ENCODE measurements at places on chromosomes 1 and 21. TPM values are rescaled to one million over a fixed set of nuclear protein-coding genes. Genes with fewer than 3 reads are reported as not detected.

The SELP gene
- 3.0 TPM for total RNA-seq

GRCh38 chr1:41864471-41865040 is 54.2 kb downstream of the HIVEP3 start:
- no peak for DNase-seq

DNA sequence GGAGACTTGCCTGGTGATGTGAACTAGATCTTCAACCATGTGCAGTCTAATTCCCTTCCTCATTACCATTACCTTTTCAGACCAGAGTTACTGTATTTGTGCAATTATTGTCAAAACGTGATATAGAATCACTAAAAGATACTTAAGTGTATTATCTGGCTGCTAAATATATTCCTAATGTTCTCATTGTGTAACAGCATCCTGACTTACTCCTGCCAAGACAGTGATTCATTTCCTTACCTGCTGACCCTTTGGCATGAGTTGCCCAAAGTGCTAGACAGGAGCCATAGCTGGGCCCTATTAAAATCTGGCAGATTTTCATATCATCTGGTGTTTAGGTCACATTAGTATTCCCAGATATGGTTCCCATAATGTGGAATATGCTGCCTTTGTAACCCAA is 598.3 kb upstream of the CAMK1G start:
- DNase-seq = no peak

The FOXD3 gene
- total RNA-seq = 0.27 TPM

The DTL gene
- total RNA-seq = 4.1 TPM

GRCh38 chr1:45545019-45545493 is 5.6 kb upstream of the AKR1A1 start:
- no peak for DNase-seq

The ELAPOR1 gene
- total RNA-seq = 96.7 TPM

DNA sequence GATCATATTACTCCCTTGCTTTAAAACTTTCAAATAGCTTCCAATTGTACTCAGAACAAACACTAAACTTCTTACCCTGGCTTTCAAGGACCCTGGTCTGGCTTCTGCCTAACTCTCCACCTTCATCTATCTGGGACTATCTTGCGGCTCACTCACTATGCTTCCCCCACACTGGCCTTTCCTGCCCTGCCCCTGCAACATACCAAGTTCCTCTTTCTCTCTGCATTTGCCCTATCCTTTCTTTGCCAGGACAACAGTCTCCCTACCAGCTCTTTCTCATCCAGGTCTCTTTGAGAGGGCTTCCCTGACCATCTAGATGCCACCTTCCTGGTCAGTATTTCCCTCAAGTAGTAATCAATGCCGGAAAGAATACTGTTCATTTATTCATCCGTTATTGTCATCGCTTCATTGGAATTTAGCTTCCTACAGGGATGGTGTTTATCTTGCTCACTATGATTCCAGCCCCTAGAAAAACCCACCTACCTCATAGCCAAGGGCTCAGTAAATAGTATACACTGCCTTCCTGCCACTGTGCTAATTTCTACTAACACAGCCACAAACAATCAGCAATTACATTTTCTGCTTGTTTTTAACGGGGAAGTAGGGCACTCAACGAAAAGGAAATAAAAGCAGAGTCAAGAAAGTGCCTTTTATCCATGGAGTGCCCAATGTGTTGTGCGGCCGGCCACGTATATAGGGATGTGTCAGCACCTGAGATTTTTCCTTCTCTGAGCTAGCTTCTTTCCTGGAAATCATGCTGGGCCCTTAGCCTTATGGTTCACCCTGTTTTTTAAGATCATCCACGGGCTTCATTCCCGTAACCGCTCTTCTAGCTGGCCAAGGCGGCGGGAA is 521 bp upstream of the CDC7 start:
- DNase-seq = no peak

The TTLL7 gene
- total RNA-seq = 2.8 TPM

The MORC3 gene
- total RNA-seq = 29.7 TPM

DNA sequence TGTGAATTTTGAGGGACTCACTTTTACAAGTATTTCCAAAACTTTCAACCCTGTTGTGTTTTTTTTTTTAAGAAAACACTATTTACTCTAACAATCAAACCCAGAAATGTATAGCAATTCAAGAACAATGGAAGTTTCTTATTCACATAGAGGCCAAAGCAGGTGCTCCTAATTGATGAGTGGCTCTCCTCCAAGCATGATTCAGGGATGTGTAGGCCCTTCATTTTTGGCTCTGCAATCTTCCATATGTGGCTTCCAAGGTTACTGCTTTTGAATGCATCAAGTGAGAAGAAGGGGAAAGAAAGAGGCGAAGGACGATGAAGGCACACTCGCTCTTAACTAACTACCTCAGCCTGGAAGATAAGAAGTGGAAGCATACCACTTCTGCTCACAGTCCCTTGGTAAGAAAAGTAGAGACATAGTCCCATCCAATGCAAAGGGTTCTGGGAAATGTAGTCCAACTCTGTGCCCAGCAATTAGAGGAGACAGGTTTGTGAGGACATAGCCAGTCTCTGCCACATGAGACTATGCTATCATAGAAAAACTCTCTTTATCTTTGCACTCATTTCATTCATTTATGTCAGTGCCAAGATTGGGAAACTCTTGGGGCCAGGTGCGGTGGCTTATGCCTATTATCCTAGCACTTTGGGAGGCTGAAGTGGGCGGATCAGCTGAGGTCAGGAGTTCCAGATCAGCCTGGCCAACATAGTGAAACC is 46.0 kb downstream of the OPTC start:
- DNase-seq = no peak

- no peak for DNase-seq
Measured at GRCh38 chr1:234976861-234977680, 151.6 kb downstream of the TOMM20 start.

GRCh38 chr1:65581119-65581518 is 160.7 kb downstream of the LEPR start:
- DNase-seq = no peak

DNA sequence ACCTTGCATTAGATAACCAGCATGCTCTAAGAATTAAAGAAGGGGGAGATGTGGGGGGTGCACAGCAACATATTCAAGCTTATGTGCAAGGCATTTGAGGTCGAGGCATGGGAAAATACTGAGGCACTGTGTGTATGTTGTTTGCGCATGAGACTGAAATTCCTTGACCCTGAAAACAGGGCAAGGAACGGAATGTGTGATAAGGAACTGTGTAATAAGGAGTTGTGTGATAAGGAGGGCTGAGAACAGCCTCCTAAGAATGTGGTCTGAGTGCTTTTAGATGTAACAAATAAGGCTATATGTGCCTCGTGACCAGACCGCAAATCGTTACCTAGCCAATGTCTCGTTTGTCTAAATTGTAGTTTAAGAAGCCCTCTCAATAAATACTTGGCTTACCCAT is 26.5 kb upstream of the ITLN1 start:
- no peak for DNase-seq

The SH2D5 gene
- 0.15 TPM for total RNA-seq

The CLDN8 gene
- total RNA-seq = 65.7 TPM

The SLC5A9 gene
- 3.5 TPM for total RNA-seq

DNA sequence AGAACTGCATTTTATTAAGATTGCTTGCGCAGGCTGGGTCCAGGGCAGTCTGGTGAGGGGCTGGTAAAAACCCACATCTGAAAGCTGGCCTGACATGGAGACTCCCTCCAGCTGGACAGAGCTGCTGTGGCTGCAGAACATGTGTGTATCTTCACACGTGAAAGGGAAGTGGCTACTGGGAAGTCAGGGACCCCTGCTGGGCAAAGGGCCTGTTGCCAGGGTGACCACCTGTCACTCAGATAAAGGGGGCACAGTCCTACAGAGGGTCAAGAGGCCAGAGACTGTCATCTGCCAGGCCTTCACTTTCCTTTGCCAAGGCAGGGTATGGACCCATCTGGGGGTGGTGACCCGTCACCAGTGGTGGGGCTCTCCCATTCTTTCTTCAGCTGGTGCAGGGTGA is 17.5 kb downstream of the NKAIN1 start:
- DNase-seq = no peak

- DNase-seq = peak; percentile 31
Measured at GRCh38 chr1:45299981-45300668, 26.6 kb upstream of the HPDL start.

DNA sequence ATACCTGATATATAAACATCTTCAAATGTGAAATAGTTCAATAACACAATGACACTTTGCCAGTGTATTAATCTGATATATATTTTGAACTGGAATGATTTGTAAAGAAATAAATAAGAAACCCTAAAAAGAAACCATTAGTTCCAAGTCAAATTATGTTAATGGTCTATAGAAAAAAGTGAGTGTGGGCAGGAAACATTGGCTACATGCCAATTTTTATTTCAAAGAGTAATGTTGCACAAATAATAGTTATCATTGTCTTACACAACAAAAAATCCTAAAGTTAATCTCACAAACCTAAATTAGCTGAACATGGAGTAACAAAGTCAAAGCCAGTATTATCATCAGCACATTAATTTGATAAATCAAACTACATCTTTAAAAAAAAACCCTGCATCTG is 37.9 kb upstream of the BATF3 start:
- no peak for DNase-seq

The IRF2BP2 gene
- total RNA-seq = 176 TPM

GRCh38 chr1:111837393-111837792 is 81.7 kb downstream of the DDX20 start:
- DNase-seq = no peak

The ATAD3C gene
- 0.87 TPM for total RNA-seq

DNA sequence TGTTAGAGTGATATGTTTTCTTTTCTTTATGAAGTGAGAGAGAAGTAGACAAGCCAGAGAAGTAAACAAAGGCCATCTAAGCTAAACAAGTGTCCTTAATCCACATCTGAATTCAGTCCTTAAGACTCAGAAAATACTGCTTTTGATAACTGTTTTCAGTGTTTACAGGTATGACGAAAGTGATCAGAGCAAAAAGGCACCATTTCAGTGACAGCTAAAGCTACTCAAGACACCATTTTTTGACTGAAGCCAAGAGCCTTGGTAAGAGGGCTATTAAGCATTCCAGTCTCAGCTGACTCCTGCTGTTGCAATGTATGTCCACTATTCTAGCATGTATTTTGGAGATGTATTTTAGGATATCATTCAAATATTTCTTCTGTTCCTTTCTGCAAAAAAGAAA is 4.1 kb downstream of the KMO start:
- no peak for DNase-seq

- DNase-seq = peak; percentile 6
Measured at GRCh38 chr1:74010206-74010605, 187.8 kb downstream of the LRRIQ3 start.

GRCh38 chr1:172895050-172895460 is 155.7 kb downstream of the TNFSF18 start:
- DNase-seq = no peak

- no peak for DNase-seq
Measured at GRCh38 chr1:12565966-12566352, 52.1 kb downstream of the DHRS3 start.

The C8B gene
- not detected for total RNA-seq

The TRAF5 gene
- total RNA-seq = 15.0 TPM

DNA sequence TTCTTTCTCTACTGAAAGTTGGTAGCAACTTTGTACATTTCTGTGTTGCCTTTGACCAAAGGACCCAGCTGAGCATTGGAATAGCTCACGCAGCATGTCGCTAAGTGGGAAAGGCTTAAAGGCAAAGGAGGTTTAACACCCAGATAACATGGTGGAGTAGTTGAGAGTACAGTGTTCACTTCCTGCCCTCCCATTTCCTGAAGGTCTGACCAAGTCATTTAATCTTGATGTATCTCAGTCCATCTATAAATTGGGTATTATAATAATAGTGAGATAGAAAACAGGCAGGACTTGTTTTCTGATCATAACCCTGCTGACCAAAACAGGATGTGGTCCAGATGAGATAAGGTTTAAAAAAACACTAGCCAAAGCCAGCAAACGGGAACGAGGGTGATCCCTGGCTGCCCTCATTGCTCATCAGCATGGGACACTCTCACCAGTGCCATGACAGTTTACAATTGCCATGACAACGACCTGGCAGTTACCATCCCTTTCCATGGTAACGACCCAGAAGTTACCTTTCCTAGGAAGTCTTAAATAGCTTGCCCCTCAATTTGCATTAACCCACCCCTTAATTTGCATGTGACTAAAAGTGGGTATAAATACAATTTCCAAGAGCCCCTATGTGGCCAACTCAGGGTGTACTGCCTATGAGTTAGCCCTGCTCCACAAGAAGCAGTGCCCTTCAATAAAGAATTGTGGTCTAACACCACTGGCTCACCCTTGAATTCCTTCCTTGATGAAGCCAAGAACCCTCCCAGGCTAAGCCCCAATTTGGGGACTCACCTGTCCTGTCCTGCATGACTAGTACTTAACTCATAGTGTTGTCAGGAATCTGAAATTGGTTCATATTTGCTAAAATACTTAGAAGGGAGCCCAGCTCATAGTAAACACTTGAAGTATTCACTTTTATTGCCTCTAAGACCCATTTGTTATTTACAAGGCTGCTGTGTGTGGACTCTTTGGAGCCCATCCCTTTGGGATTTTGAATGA is 28.4 kb upstream of the FHAD1 start:
- DNase-seq = peak; percentile 25

- DNase-seq = no peak
Measured at GRCh38 chr1:86856196-86856595, 57.7 kb downstream of the SELENOF start.

Data from left colon (tissue), 2 donors.